ENCODE measurements at places on chromosomes 4 and X.
A peak's percentile ranks its signal among the peaks of the same experiment; 100 is the strongest.

DNA sequence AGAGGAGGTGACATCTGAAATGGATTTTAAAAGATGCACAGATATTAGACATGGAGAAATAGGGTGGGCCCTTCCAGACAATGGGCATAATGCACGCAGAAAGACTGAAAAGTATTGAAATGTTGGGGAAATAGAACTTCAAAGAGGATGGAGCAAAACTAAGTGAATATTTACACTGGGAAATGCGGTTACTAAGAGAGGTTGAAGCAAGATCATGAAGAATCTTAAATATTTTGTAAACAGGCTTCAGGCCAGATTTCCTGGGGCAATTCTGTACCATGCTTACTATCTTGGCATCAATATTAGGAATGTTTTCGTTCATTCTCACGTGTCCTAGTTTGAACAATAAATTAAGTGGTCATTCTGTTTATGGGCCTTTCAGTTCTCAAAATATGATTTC lies 216.3 kb downstream of the ADAMTS3 start:
- no peak for DNase-seq

DNA sequence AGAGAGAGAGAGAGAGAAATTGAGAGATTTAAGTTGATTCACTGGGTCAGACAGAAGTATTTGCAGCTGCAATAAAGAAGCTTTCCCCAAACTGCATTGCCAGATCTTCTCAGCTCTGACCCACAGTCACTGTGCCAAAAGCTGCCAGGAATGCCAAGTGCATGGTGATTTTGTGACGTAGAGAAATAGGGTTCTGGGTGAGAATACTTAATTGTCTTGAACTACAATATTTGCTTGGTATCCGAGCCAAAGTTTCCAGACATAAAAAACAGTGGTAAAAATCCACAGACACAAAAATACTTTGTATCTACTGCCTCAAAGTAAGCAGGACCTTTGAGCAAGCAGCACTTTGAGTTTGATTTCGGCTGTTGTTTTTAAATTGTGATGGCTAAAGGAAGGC lies 331.1 kb downstream of the GRID2 start:
- peak; percentile 21 for DNase-seq

- DNase-seq: no peak
Observed at GRCh38 chr4:21304540-21304887, 604.3 kb downstream of the PACRGL start.

DNA sequence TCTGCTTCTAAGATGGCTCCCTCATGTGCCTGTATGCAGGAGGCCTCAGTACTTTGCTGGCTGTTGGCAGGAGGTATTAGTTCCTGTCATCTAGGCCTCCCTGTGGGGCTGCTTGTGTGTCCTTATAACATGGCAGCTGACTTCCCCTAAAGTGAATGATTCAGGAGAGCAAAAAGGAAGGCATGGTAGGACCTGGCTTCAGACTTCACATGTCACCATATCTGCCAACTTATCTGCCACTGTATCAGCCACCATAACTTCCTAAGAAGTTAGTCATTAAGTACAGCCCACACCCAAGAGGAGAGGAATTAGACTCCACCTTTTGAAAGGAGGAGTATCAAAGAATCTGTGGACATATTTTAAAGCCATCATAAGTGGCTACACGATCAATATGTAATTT lies 122.5 kb downstream of the UCHL1 start:
- no peak for DNase-seq

GRCh38 chr4:23516716-23517115 lies 373.1 kb downstream of the PPARGC1A start:
- DNase-seq: no peak

GRCh38 chr4:75584067-75584466 lies 28.2 kb downstream of the ODAPH start:
- DNase-seq: peak; percentile 1

DNA sequence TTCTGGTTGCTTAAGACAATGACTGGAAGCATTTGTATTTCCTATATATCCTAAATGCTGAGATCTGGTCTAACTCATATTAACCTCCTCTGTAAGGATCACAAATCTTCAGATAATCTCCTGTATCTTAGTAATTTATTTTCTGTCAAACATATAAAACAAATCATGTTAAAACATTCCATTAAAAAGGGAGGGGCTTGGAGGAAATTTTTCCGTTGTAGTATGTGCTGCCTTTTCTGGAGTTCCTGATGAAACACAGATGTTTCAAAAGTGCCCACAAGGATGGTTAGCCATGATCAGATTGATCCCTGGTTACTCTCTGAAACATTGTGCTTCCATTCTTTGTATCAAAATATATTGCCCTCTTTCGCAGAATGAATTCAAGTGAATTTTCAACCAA lies 182.1 kb downstream of the TENM3 start:
- no peak for DNase-seq

DNA sequence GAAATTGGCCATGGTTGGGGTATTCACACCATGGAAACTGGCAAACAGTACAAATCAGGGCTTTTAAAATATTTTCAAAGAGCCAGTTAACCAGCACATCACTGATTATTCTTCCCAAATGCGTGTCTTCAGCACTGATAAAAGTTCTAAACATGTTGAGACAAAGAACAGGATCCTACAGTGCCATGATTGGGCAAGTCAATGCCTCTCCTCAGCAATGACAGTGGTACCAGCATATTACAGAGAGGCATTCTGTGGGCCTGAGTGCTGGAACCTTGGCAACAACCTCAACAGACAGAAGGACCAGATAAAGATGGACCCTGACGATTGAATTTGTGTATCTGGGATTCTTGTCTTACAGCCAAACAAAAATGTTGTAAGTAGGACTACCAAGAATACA lies 108.9 kb downstream of the EFHC2 start:
- peak; percentile 48 for DNase-seq

- peak; percentile 77 for DNase-seq
Observed at GRCh38 chr4:53929955-53930798, 134.2 kb downstream of the CHIC2 start.
